ENCODE measurements at places on chromosomes 7 and 10.
A peak's percentile ranks its signal among the peaks of the same experiment; 100 is the strongest.

DNA sequence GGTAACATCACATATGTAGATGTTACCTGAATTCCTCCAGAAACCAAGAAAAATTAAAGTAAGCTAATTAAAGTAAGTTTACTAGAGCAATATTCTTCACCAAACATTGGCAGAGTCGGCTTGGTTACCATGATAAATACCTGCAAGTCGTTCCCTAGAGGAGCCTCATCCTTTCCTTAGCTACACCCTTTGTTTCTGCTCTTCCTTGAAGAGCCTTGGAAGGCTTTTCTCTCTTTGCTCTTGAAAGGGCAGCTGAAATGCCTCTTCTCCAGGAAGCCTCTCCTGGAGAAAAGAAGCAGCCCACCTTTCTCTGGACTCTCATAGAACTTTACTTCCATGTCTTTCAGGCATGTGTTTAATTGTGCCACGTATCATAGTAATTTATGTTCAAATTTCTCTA lies 34.9 kb upstream of the CALD1 start:
- DNase-seq: no peak

- DNase-seq: no peak
Measured at GRCh38 chr10:76559892-76560220, 1077.8 kb downstream of the KCNMA1 start.

DNA sequence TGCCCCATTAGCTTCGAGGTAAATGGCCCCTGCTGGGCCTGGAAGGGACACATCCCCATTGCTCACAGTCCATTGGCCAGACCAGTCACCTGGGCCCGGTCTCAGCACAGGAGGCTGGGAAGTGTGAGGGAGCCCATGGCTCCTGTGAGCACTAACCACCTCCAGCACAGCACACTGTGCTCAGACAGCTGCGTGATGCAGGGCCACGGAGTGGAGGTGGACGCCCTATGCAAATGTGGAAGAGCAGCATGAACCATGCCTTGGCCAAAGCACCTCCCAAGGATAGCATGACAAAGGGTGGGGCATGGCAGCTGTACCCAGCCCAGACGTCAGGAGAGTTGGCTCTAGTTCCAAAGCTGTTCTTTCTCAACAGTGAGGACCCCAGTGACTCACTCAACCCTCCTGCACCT lies 120.1 kb upstream of the ZMIZ1 start:
- DNase-seq: no peak

DNA sequence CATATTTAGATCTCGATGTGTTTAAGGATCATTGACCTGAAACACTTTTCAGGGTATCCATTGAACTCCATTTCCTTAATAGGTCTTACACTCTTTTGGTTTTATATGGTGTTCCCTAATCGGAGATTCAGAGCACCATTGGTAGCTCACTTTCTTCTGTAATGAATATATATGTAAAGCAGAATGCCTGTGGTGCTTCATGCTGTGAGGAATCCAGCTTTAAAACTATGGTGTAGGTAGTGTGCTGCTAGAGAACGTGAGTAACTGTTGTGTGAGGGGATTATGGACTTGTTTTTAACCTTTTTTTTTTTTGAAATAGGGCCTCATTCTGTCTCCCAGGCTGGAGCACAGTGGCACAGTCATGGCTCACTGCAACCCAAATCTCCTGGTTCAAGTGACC lies 376.9 kb upstream of the LRGUK start:
- no peak for DNase-seq

- DNase-seq: no peak
Measured at GRCh38 chr7:96727534-96728088, 18.0 kb upstream of the SEM1 start.

- no peak for DNase-seq
Measured at GRCh38 chr10:107689323-107689722, 524.8 kb upstream of the SORCS1 start.

DNA sequence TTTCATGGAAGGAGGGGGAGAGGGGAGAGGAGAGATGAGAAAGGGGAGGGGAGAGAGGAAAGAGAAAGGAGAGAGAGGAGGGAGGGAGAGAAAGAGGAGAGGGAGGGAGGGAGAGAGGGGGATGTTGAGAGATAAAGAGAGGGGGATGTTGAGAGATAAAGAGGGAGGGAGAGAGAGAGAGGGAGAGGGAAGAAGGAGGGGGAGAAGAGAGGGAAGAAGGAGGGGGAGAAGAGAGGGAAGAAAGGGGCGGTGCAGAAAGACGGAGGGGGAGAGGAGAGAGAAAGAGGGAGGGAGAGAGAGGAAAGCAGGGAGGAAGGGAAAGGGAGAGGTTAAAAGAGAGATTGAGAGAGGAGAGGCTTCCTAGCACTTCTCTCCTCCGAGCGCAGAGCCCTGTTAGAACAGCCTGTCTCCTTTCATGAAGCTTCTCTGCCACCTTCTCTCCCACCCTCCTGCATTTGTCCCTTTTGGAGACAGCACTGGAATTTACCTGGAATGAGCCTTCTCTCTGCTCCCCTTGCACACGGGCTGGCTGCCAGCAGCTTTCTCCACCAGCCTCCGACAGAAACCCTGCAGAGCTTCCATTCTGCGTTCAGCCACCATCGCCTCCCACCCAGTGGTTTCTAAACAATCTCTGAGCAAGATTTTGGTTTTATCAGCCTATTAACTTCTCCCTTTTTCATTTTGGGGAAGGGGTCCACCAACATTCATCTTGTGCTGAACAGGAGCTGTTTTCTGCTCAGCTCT lies 74.0 kb upstream of the CARD11 start:
- no peak for DNase-seq

- no peak for DNase-seq
Measured at GRCh38 chr7:132061937-132062336, 505.5 kb upstream of the PODXL start.

DNA sequence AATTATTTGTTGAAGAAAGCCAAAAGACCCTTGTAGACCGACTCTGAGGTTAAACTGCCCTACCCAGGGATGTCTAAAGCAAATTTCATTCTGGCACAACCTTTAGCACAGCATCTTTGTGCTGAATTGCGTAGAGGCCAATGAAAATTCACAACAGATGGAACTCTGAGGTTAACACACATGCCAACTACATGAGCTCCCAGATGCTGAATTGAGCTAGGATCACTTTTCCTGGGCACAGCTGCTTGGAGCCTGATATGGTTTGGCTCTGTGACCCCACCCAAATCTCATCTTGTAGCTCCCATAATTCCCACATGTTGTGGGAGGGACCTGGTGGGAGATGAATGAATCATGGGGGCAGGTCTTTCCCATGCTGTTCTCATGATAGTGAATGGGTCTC lies 158.0 kb upstream of the PTN start:
- DNase-seq: no peak

DNA sequence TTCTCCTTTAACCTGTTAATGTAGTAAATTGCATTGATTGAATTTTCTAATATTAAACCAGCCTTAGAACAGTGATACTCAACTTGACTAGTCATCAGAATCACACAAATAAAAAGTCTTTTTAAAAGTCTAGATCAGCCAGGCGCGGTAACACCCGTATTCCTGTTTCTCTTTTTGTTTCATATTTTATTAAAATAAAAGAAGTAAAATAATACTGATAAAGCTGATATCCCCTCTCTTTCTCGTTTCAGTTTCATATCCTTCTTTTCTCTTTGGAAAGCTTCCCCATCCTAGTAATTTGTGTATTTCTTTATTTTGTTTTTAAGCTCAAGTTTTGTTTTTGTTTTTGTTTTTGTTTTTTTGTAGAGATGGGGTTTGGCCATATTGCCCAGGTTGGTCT lies 9.3 kb downstream of the SMO start:
- DNase-seq: no peak

DNA sequence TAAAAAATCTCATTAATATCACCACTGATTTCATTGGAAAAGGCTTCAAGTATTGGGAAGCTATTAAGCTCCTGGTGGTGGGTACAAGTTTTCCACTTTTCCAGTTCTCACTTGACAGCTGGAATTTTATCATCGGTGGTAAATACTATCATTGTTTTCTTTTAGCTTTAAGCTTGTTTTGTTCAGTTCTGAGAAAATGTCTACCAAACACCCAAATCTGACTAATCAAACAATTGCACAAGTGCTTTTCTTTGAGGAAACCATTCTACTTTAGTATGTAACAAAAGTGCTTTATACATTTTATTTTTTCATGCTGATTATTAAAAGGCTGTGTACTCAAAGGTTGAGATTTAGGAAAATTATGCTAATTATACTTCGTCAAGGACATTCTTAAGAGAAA lies 7.9 kb downstream of the PRPF18 start:
- DNase-seq: no peak

- DNase-seq: no peak
Measured at GRCh38 chr7:41436139-41436538, 266.8 kb downstream of the INHBA start.

DNA sequence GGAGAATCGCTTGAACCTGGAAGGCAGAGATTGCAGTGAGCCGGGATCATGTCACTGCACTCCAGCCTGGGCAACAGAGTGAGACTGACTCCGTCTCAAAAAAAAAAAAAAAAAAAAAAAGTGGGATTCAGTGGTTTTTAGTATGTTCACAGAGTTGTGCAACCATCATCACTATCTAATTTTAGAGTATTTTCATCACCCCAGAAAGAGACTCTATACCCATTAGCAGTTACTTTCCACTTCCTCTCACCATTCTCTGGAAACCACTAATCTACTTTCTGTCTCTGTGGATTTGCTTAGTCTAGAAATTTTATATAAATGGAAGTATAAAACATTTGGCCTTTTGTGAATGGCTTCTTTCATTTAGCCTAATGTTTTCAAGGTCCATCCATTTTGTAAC lies 113.4 kb downstream of the ST7 start:
- DNase-seq: no peak

DNA sequence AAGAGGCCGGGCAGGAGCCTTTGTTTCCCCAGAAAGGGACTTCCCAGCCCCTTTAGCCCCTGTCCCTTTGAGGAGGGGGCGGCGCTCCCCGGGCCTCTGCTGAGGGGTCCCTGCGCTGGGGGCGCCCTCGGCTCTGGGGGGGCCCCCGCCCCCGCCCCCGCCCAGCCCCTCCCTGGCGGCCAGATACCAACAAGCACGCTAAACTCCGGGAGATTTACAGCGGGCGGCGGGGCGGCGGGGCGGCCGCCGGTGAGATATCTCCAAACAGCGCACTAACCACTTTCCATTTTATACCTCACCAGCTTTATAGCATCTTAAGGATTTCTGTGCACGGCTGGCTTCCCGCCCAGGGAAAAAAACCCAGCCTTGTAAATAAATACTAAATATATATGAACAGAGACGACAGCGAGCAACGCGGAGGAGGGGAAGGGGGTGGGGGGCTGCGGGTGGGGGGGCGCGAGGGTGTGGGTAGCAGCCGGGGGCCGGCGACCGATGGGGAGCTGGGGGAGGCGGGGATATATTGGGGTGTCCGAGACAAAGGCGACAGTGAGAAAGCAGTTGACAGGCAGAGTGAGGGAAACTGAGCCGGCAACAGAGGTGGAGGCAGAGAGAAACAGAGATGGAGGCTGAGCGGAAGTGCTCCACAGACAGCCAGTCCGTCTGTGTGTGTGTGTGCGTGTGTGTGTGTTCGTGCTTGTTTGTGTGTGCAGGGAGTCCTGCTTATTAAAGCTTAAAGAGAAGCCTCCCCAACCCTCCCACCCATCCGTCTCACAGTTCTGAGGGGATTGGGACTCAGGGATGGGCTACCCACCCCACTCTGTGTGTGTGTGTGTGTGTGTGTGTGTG lies 85.8 kb downstream of the HIF1AN start:
- DNase-seq: no peak

- DNase-seq: peak; percentile 1
Measured at GRCh38 chr10:118259288-118259906, 82.7 kb downstream of the FAM204A start.

DNA sequence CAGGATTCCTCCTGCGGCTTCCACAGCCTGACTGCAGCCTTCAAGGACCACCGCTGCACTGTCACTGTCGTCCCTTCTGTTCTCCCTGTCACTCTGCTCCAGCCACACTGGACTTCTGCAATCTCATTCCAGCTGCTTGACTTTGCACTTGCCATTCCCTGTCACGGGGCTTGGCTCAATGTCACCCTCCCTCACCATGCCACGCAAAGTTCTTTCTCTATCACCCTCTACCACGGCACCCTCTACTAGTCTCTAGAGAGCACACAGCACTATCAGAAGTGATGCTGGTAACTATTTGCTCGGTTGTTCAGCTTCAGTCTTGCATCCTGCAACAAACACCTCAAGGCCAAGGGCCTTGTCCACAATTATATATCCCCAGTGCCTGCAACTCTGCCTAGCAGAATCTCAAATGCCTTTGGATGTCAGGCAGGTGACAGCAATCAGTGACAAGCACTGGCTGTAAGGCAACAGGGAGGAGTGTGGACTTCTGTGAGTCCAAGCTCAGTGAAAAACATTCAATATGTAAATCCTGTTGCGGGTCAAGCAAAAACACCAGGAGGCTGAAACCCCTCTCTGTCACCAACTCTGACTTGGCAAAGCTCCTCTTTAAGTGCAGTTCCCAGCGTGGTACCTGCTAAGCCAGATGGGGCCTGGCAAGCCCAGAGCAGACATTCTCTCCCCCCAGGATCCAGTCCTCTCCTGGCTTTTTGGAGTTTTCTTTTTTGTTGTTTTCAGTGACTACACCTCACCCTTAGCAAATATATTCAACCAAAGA lies 259.9 kb downstream of the FGFR2 start:
- DNase-seq: no peak

DNA sequence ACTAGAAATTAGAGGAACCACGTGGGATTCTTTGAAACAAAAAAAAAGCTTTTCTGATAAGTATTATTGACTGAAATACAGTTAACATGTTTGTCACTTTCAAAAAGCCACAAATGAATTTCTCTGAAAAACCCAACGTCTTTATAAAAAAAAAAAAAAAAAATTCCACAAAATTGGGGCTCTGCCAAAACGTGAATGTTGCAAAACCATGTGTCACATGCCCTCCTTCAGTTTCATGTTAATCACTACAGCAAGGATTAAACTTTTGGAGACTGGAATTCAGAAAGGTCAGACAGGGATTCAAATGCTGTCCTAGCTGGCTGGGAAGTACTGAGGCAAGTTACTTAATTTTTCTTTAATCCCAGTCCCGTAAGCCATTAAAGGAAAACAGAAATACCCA lies 278.0 kb upstream of the KLF14 start:
- no peak for DNase-seq

GRCh38 chr10:27153845-27154193 lies 365 bp downstream of the YME1L1 start:
- no peak for DNase-seq

- DNase-seq: no peak
Measured at GRCh38 chr10:96846395-96846794, 14.3 kb downstream of the LCOR start.

- DNase-seq: no peak
Measured at GRCh38 chr7:75847707-75848106, 31.1 kb upstream of the RHBDD2 start.

DNA sequence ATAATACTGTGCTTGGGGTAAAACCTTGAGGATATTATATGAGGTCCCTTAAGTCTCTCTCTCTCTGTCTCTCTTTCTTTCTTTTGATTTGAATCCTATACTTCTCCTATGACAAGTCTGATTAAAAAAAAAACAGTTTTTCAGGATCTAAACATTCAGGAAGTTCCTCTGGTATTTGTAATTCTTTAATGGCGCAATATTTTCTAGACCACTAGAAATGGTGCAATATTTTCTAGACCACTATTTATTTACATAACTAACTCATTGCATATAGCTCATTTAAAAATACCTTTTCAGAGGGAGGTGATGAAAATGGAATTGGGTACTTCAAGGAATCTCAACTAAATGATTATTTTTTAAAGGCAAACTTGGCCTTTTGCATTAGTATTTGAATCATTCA lies 1235.3 kb downstream of the GATA3 start:
- no peak for DNase-seq

Data from activated naive CD4-positive, alpha-beta T cell (primary cell).